IPS DF 19.7 (cell line): ENCODE measurements at places on chromosomes 16 and 17.

DNA sequence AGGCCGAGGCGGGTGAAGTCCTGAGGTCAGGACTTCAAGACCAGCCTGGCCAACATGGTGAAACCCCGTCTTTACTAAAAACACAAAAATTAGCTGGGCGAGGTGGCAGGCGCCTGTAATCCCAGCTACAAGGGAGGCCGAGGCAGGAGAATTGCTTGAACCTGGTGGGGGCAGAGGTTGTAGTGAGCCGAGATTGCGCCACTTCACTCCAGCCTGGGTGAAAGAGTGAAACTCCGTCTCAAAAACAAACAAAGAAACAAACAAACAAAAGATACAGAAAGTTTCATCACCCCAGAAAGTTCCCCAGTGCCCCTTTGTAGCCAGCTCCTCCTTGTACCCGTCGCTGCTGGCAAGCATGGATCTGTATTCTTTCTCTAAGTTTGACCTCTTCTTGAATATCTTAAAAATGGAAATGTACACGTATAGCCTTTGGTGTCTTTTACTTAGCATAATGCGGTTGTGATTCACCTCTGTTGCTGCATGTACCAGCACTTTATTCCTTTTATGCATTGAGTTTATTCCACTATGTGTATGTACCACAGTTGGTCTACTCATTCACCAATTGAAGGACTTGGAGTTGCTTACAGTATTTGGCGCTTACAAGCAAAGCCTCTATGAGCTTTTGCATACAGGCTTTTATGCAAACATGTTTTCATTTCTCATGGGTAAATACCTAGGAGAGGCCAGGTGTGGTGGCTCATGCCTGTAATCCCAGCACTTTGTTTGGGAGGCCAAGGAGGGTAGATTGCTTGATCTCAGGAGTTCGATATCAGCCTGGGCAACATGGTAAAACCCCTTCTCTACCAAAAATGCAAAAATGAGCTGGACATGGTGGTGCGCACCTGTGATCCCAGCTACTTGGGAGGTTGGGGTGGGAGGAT is 87.5 kb upstream of the CLEC18A start:
- no peak for DNase-seq

- DNase-seq = no peak
These were observed 24.0 kb downstream of the MAP3K14 start for GRCh38 chr17:45292696-45293412.

GRCh38 chr17:27657620-27658019 is 26.6 kb downstream of the LGALS9 start:
- DNase-seq = no peak

DNA sequence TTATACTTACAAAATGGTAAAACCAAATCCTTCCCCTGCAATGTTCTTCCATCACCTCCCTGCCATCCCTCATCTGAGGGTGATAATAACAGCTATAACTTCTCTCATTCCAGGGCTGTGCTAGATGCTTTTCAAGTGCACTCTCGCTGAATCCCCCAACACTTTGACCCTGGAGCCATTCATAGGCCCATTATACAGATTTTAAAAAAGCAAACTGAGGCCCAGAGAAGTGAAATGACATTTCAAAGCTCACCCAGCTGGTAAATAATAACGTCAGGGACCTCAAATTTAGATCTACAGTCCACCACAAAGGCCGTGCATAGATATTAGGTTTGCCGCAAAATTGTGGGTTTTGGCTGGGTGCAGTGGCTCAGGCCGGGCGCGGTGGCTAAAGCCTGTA is 378.8 kb downstream of the SLC39A11 start:
- DNase-seq = no peak

GRCh38 chr17:49511810-49512209 is 16.7 kb downstream of the NGFR start:
- no peak for DNase-seq

DNA sequence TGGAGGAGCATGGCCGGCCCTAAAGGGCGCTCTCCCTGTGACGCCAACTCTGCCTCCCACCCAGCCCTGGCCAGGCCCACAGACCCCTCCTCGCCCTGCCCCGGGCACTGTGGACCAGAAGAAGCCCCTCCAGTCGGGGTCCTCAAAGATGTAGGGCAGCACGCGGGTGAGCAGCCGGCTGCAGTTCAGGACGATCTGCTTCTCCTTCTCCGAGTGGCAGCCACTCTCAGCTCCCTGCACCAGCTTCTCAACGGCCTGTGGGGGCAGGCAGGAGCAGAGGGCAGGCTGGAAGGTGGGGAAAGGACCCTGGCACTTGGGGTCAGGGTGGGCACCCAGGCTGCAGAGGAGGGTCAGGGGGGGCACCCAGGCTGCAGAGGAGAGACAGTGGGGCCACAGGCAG is 8.9 kb downstream of the HID1 start:
- no peak for DNase-seq

- DNase-seq = no peak
These were observed 257.6 kb upstream of the HSBP1 start for GRCh38 chr16:83550183-83550569.

GRCh38 chr16:1788708-1789100 is 4.8 kb downstream of the IGFALS start:
- no peak for DNase-seq

- no peak for DNase-seq
These were observed 576 bp downstream of the EPOP start for GRCh38 chr17:38674014-38674748.

GRCh38 chr16:77834635-77835540 is 46.5 kb downstream of the VAT1L start:
- DNase-seq = no peak

DNA sequence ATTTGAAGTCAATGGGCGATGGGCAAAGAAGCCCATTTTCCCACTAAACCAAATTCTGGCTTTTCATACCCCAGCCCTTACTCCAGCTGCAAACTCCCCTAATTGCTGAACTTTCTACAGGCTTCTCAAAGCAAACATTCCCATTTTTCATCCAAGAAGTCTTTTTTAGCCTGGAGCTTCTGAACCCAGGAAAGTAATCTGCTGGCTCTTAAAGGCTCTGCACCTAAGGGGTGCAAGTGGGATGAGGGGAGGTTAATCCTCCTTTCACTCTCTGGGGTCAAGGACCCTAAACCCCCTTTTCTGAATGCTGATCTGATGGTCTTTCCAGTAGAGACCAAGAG is 2.4 kb downstream of the HOXB7 start:
- no peak for DNase-seq

DNA sequence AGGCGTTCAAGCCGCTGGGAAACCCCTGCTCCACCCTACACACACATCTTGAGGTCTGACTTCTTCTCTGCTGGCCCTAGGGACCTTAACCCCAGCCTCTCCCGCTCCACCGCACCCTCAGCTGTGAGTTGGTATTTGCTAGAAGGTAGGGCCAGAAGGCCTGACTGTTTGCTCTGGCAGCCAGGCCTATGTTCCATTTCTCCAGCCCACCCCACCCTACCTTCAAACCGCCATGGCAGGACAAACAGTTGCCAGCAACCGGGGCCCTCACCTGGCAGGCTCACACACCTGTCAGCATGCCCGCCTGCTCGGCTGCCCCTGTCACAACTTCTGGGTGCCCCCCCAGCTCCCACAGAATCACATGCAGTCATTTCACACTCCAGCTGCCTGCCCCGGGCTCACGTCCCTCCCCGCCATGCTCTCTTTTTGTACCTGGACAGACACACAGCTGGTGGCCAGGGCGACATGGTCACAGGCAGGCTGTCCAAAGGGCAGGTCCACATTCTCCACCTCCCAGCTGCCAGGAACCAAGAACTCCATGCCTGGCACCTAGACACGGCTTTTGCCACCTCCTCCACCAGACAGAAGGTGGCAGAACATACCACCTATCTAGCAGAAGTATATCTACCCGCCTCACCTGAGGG is 2.6 kb upstream of the ATP2A3 start:
- DNase-seq = no peak
